ENCODE measurements at places on chromosomes 6 and 20.
A peak's percentile ranks its signal among the peaks of the same experiment; 100 is the strongest.

GRCh38 chr6:45850378-45851033, 165.2 kb downstream of the CLIC5 start:
- no peak for DNase-seq

GRCh38 chr20:14838663-14839628, 501.5 kb upstream of the FLRT3 start:
- DNase-seq = peak; percentile 87

DNA sequence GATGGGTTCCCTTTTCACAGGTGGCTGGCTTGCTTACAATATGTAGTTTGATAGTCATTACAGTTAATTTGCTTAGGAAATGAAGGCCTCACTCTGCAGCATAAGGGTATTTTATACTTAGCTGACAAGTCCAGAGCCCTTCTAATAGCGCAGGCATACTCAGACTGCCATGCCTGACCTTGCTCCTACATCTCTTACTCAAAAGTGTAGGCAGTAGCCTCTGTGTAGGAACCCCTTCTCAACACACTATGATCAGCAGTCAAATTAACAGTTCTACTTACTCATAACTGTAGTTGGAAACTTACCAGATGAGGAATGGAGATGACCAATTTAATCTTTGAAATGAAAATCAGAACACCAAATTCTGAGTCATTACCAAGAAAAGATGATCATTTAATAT, 373.5 kb downstream of the TBC1D32 start:
- DNase-seq = no peak

GRCh38 chr6:168791917-168792316, 350.9 kb downstream of the SMOC2 start:
- no peak for DNase-seq

DNA sequence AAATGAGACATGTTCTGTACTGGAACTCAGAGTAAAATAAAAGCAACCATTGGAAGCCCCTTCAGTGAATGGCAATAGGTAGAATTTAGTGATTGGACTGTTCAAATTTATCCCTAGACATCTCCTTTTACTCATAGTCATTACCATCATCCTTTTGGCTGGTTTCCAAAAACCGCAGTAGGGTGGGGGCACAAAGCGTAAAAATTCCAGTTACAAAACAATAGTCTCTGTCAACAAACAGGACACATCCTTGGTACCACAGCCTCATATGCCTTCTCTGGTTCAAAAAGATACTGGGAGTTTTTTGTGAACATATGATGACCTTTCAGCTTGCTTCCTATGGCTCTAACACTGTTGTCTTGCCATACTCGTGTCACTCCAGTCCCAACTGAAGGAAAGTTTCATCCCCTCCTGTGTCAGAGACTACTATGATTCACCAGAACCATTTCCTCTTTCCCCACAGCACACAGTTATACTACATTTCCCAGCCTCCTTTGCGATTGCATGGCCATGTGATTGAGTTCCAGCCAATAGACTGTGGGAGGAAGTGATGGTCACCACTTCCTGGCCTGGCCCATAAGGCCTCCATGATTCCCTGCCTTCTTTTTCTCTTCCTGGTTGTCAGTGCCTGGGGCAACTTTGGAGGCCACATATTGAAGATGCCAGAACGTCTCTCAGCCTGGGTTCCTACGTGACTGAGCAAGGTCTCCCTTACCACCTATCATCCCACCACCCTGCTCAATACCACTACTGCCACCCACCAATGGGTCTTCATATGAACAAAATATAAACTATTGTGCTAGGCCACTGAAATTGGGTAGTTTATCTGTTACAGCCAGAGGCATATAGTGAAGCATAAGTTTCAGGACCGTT, 162.4 kb downstream of the ID4 start:
- no peak for DNase-seq

GRCh38 chr6:75101896-75102295, 104.0 kb downstream of the COL12A1 start:
- DNase-seq = peak; percentile 55

- no peak for DNase-seq
Measured at GRCh38 chr6:168927026-168927425, 326.6 kb downstream of the THBS2 start.

- no peak for DNase-seq
Measured at GRCh38 chr6:26019261-26019830, 56.7 kb downstream of the TRIM38 start.

DNA sequence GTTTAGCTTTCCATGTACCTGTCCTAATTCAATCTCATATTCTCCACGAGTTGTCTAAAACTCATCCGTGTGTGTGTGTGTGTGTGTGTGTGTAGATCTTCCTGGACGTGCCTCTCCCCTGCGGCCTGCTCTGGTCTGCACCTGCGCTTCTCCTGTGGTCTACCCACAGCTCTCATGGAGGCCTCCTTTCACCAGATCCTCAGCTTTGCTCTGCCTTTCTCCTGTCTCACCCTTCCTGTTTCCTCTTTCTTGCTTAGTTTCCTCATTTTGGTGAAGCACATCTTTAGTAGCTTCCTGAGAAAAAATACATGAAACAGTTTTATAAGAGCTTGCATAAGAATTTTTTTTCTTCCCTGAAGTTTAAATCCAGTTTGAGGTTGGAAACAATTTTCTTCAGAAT, 18.1 kb downstream of the SLX4IP start:
- DNase-seq = no peak

GRCh38 chr6:21593927-21594415, 420 bp downstream of the SOX4 start:
- peak; percentile 69 for DNase-seq

- DNase-seq = no peak
Measured at GRCh38 chr6:47924001-47924400, 142.2 kb downstream of the OPN5 start.

DNA sequence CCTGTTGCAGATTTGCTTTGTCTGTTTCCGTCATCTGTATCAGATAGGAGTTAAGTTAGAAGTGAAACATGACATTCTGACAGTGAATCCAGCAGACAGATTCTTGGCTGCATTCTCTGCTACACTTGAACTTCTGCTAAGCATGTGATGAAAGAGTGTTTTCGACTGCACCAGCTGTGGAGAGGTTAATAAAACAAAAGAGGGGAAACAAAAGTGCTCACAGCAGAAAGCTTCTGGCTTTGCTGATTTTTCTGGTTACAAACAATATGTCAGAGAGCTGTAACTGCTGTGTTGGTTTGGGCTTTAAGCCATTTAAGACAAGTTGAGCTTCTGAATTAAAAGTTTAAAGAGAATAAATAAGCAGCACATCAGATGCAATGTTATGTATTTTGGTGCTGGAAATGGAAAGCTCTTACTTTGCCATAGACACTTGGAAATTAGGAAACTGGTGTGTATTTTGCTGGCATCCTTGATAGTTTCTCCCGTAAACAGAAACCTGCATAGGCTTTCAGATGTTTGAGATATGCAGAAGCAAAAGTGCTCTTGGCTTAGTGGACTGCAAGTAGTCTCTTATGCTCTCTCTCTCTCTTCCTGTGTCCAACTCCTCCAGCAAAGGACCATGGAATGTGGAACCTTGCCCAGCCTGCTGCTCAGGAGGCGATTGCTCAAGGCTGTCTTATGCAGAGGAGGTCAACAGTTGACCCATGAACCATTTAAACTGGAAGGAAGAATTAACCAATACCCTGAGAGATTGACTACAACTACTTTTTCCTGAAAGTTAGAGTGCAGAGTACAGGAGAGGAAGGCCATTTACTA, 104.9 kb downstream of the RPS12 start:
- DNase-seq = peak; percentile 97

DNA sequence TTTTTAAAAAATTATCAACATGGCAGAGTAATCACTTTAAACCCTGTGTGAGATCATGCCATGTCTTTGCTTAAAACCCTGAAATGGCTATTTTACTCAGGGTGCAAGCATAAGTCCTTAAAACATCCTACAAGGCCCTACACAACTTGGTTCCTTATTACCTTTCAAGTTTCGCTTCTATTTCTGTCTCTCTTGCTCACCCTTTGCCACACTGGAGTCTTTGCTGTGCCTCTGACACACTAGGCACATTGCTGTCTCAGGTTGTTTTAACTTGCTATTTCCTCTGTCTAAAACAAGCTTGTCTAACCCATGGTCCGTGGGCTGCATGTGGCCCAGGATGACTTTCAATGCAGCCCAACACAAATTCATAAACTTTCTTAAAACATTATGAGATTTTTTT, 55.6 kb downstream of the KIAA0408 start:
- DNase-seq = no peak

GRCh38 chr20:61682996-61683681, 382.5 kb downstream of the TAF4 start:
- DNase-seq = no peak

GRCh38 chr6:12241493-12242175, 48.5 kb upstream of the EDN1 start:
- DNase-seq = no peak

GRCh38 chr6:127869772-127870404, 31.0 kb downstream of the THEMIS start:
- DNase-seq = no peak

- no peak for DNase-seq
Measured at GRCh38 chr20:56750430-56750829, 121.3 kb downstream of the TFAP2C start.

DNA sequence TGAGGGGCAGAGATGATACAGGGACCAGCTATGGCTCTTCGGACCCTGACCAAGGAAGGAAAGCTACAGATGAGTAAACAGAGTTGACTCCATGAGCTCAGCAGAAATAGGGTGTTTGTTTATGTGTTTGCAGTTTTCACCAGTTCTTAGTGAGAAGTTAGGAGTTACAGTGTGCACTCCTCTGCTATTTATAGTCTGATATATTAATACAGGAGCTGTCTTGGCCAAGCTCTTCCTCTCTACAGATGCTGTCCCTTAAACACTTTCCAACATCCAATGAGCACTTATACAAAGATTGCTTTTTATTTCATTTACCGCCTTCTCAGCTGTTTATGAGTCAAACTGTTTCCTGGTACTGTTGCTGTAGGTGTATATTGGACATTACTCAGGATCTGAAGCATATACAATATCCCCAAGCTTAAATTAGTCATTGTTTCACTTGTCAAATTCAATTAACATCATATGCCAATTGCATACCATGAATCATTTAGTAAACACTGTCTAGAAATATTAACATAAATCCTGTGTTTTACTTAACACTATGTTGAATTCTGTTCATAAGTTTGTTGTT, 618.0 kb downstream of the PRKN start:
- DNase-seq = peak; percentile 22

GRCh38 chr20:45450097-45450818, 19.3 kb upstream of the WFDC2 start:
- peak; percentile 69 for DNase-seq

- DNase-seq = no peak
Measured at GRCh38 chr6:139051396-139052060, 23.0 kb downstream of the ABRACL start.

- DNase-seq = no peak
Measured at GRCh38 chr20:33320006-33320405, 37.0 kb downstream of the BPIFB1 start.

DNA sequence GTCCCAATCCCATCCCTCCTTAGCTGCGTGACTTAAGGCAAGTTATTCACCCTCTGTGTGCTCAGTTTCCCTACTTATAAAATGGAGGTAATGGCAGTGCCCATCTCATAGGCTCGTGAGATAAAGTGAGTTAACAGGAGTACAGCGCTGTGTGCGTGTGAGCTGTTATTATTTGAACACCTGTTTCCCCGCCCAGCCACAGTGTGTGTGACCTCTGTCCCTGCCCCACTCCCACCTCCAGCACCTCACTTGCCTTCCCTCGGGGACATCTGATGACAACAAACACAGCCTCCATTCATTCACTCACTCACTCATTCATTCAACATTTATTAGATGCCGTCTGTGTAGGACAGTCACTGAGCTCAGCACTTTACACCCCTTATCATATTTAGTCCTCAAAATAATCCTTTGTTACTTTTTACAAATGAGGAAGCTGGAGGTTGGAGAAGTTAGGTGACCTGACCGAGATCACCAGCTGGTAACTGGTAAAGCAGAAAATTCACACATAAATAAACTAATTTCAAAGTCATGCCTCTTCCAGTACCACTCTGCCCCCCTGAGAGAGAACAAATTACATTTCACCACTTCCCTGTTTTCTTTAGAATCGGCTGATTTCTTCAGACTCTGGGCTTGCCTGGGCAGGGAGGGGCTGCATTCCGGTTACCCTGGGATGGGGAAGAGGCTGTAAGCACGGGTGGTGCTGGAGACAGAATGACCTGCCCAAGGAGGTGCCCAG, 58.6 kb downstream of the CPNE5 start:
- no peak for DNase-seq

- DNase-seq = no peak
Measured at GRCh38 chr6:47749757-47750156, 32.1 kb upstream of the OPN5 start.

GRCh38 chr6:75285283-75285639, 669 bp upstream of the TMEM30A start:
- DNase-seq = peak; percentile 31

GRCh38 chr6:136464148-136464547, 86.1 kb downstream of the MAP7 start:
- no peak for DNase-seq

GRCh38 chr20:30598460-30599230, 658.8 kb upstream of the DEFB115 start:
- no peak for DNase-seq

GRCh38 chr6:118464620-118465019, 83.5 kb upstream of the PLN start:
- DNase-seq = no peak

DNA sequence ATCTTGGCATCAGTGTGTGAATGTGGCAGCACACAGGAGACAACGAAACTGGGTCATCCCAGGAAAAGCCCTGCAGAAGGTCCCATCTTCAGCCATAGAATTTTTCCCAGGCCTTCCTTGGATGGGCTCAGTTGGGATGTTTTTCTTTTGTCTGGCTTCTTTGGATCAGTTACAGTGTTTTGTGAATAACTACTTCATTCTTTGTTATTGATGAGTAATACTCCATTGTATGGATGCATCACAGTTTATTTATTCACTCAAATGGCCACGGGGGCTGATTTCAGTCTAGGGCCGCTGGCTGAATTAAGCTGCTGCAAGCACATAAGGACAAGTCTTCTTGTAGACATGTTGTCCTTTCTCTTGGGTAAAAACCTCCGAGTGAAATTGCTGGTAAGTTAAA, 81.3 kb upstream of the CD93 start:
- DNase-seq = no peak

Measured in adipocyte (in vitro differentiated cells).